ENCODE measurements at places on chromosomes 1 and 21.

DNA sequence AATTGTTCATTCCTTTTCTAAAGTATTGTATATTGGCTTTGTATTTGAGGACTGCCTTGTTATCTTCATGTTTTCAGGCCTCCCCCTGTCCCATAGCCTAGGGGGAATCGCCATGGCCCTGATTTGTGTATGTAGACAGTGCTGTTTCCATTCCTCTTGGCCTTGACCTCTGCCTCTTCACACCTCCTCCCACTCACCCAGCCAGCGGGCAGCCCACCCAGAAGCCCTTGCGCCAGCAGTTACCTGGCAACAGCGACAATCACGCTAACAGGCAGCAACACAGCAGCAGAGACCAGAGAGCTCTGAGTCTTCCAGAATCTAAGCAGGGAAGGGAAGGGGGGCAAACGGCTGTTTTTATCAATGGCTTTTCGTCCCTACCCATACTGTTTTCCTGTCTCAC is 50.0 kb upstream of the NPL start:
- DNase-seq = no peak

DNA sequence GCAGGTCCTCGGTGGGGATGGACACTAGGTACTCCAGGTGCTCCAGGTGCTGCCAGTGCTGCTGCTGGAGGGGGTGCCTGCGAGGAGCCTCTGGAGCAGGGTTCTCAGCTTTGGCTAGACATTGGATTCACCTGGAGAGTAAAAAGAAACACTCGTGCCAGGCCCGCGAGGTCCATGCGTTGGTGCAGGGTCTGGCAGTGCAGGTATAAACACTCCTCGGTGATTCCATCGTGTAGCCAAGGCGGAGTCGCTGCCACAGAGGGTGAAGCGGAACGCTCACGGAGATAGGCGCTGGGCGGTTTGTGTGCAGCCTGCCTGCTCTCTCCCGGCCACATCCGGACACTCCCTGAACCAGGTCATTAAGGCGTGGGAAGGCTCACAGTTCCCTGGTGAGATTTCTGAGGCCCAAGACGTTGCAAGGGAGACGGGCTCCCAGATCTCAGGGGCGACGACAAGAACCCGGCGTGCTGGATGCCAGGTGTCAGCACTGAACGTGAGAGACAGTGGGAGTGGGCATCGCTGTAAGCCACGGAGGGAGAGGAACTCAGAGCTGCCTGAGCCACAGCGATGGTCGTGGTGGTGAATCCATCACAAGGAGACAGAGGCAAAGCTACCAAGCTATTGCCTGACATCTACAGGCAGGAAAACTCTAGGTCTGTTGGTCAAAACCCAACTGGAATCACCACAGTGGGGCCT is 17.2 kb upstream of the SUMO3 start:
- DNase-seq = no peak

DNA sequence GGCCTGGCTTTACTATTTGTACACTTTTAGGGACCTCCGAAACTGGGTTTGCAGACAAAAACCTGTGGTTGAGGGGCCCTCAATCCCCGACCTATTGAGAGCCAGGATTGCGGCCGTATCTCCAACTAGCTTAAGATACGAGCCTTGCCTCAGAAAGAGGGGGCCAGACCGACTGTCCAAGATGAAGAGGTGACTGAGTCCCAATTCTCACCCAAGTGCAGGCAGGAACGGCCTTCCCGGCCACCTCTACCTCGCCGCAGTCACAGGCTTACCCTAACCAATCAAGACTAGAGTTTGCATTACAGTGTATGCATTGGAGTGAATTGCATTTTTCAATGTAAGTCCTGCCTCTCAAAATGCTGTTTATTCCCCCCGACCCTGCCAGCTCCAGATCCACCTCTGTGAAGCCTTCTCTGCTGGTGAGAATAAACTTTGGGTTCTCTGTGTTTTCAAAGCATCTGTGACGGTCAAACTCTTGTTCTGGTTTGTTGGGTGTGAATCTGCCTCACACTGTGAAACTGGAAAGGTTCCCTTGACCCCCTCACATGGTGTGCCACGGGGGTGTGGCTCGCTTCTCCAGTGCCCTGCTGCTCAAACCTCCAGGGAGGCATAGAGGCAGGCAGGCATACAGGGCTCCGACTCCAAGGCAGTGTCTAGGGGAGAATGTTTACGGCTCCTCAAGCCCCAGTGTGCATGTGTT is 62.2 kb upstream of the WLS start:
- no peak for DNase-seq

DNA sequence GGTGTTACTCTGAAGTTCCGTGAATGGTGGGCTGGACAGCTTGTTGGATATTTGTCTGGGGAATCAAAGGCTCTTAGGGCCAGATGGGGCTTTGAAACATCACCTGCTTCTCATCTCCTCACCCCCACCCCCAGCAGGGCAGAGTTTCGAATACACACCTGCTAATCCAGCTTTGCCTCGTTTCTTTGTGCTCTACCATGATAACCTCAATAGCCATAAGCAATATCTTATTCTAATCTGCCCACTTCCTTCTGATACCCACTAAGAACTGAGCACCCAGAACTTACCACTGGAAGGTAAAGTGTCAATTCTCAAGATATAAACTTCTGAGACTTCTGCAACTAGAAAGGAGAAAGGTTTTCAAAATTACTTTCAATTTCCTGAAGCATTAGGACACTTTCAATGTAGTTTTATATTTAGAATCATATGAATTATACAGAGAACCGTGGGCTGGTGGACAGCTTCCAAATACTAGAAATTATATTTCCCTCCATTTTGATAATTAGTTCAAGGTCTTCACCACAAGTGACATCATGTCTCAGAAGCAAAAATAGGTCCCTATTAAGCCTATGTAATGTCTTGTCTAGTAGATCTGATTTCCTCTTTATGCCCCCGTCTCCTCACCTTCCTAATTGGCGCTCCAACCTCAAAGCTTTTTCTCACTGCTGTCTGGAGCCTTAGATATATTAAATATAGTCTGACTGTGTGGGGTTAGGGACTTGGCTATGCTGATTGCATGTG is 64.4 kb upstream of the NEK2 start:
- DNase-seq = no peak

GRCh38 chr1:11158720-11159321 is 30.3 kb upstream of the ANGPTL7 start:
- no peak for DNase-seq

- DNase-seq = no peak
Observed at GRCh38 chr1:114319418-114319817, 165.7 kb upstream of the SYT6 start.

GRCh38 chr1:109628540-109629321 is 9.1 kb downstream of the AMPD2 start:
- no peak for DNase-seq

DNA sequence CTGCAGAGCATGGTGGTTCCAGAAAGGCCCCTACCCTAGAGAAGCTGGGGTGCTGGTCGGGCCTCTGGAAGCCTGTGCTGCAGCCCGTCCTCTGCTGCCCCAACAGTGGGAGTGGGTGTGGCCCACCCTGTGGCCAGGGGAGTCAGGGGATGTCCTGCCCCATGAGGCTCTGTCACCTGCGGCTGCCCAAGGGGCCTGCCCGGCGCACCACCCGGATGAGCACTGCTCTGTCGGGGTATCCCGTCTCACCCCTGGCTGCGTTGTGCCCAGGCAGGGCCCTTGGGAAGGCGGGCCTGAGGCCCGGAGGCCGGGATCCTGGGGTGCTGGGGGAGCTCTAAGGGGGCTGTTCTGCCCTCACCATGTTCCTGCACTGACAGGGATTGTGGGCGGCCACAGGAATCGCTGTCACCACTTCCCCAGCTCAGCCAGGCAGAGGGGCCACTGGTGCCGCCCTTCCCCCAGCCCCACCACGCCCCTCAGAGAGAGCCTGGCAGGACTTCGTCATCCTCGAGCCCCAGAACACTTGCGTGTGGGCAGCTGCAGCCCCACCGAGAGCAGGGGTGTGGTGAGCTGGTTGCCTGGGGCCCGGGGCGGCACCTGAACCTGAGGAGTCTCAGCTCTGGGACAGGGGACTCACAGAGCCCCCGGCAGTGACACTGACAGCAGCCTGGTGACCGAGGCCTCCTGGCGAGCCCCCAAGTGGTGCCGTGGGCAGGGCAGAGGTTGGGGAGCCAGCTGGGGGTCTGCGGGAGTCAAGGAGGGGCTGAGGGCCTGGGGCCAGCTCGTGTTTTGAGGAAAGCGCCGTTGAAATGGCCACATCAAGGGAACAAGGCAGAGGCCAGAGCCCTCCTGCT is 20.2 kb downstream of the PANK4 start:
- DNase-seq = no peak

GRCh38 chr1:110309767-110310166 is 29.4 kb upstream of the RBM15 start:
- DNase-seq = no peak

DNA sequence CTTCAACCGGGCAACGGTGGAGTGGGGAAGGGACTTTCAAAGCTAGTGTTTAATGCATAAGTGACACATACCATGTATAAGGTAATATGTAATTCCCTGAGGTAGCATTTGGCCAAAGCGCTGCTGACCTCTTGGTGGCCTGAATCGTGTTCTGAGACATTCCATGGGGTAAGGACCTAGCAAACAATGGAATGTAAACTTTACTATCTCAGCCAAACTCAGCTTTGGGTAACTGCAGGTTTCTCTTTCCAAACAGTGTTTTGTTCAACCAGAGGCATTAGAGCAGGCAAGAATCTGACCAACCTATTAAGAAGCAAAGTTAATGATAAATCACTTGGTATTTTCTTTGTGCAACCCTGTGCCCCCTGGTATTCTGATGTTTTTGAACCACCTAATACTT is 22.0 kb downstream of the TGFB2 start:
- no peak for DNase-seq

GRCh38 chr1:198793714-198794113 is 154.9 kb downstream of the PTPRC start:
- no peak for DNase-seq

DNA sequence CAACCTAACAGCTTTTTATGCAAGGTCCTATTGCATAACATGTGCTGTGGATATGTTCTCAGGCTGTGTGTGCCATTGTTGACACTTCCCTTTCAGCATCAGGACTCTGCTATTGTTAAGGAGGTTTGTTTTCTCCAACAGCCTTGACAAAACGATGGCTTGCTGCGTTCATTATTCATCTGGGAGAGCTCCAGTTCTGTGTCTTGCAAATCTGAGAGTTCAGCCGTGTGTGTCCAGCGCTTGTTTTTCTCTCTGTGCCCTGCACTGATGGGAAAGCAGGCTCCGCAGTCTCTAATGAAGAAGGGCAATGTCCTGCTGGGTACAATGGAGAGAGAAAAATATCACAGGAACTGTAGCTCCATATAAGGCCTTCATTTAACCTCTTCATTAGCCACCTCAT is 63.7 kb downstream of the CLDN17 start:
- no peak for DNase-seq

GRCh38 chr21:39180429-39181019 is 2.7 kb downstream of the PSMG1 start:
- no peak for DNase-seq

All from activated naive CD8-positive, alpha-beta T cell treated with anti-CD3 and anti-CD28 coated beads, Interleukin-2, amount 10 ng/mL, durations not matched to agents 7 days and 5 days (primary cell).